ENCODE measurements at places on chromosomes 4 and X.

DNA sequence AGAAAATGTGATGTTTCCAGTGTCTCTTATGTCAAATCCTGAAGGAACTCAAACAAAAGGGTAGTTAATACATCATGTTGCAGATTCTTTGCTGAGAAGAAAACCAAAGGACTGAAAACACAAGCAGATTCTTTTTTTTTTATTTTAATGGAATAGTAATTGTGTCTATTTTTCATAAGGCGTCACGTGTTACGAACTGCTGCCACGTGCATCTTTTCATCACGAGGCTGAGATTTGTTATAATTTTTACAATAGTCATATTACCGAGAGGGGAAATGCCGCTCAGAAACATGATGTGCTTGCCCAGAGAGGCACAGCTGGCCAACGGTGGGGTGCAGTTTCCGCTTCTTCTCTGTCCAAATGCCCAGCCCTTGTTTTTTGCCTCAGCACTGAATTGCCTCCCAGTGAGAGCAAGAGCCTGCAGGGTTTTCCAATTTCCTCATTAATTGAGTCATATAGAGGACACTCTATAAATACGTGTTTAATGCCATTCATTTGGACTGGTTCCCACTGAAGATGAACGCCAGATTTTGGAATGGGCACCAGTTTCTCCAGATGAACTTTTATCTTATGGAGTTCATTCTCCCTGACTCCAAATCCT lies 225.3 kb downstream of the STK32B start:
- DNase-seq = no peak

GRCh38 chr4:162523171-162523570 lies 359.4 kb upstream of the FSTL5 start:
- no peak for DNase-seq

DNA sequence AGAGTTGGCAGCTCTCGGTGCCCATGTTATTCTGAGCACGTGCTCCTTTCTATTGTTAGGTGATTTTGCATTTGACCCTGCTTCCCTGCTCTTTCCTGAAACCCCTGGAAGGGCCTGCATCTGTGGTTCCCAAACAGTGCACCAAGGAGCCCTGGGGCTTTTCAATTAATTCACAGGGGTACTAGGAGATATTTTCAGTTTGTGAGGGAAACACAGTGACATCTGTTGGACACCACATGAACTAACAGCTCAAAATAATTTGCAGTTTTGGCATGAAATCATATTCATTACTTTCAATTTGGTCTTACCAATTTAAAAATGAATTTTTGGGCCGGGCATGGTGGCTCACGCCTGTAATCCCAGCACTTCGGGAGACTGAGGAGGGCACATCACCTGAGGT lies 156.6 kb downstream of the GATB start:
- no peak for DNase-seq

DNA sequence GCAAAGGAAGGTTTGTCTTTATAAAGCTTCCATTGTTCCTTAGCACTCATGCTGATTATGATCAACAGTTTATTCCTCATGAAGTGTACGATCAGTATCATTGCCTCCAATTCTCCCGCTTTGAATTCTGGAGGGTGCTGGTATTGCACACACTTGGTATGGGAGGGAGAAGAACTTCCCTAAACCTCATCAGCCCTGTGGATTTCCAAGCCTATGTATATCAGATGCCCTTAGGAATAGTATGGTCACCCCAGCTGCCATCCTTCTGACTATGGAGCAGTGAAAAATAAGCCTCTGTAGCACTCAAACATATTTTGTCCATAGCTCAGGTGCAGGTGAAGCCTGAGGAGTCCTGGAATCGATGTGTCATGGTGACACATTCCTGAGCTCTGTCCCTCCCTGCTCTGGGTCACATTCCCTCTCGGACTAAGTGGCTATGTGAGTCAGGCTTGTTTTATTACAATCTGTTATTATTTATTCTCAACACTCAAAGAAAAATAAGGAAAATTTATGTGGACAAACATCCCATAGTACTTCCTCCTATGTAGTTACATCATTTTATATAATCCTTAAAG lies 2.0 kb upstream of the ZDHHC9 start:
- no peak for DNase-seq

DNA sequence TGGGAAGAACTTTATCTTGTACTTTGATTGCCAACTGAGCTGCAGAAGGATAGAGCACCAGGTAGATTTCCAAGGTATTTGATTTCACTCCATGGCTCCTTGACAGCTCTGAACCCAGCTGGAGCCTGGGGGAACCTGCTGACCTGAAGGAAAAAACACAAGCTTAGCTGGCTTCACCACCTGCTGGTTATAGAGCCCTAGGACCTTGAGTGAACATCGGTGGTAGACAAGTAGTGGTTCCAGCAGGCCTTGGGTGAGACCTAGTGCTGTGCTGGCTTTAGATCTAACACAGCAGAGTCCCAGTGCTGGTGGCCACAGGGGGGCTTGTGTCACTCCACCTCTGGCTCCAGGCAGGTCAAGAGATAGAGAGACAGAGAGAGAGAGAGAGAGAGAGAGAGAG lies 1102.6 kb downstream of the ADGRL3 start:
- no peak for DNase-seq

DNA sequence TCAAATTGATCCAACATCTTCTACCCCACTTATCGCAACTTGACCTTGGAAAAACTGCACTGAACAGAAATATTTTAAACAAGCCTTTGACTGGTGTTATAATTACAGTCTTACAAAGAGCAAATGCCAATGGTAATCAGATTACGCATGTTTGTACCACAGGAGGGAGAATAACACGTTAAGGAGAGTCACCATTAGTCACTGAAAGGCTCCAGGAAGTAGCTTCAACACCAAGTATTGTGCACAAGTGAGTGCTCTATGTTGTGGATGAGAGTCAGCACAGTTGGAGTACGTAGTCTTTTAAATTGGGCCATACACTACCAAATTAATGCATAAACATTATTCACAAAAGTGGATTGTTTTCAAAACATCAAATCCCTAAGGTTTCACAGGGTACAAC lies 1081.5 kb upstream of the TENM3 start:
- DNase-seq = no peak

- DNase-seq = no peak
These were observed 20.6 kb upstream of the SOX3 start for GRCh38 chrX:140525448-140525847.

Data from activated CD8-positive, alpha-beta memory T cell treated with anti-CD3 and anti-CD28 coated beads for 4 hours (primary cell).